ENCODE measurements at places on chromosomes 4 and X.

- no peak for DNase-seq
Measured at GRCh38 chr4:143215873-143216272, 31.2 kb downstream of the USP38 start.

GRCh38 chr4:182478475-182478874, 235.3 kb downstream of the TENM3 start:
- no peak for DNase-seq

DNA sequence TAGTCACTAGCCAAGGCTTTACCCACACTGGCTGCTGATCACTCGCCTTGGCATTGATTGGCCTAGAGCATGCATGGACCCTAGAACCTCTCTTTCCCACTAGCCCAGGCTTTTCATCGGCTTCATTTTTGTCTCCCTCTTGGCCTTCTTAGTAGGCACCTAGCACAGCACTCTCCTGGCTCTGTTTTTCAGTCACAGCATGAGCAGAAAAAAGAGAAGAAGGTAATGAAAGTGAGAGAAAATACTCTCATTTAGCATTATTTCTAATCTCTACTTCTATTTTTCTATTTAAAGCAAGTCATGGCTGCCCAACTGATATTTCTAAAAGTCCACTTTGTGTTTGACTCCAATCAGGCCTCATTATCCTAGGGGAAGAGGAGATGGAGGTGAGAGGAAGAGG, 267.2 kb downstream of the FBXO8 start:
- DNase-seq, result no peak

GRCh38 chrX:13283512-13283911, 36.3 kb downstream of the ATXN3L start:
- DNase-seq, result peak; percentile 19

- peak; percentile 4 for DNase-seq
Measured at GRCh38 chr4:140666889-140667614, 89.1 kb downstream of the TBC1D9 start.

GRCh38 chr4:148634476-148634875, 192.3 kb upstream of the NR3C2 start:
- no peak for DNase-seq

DNA sequence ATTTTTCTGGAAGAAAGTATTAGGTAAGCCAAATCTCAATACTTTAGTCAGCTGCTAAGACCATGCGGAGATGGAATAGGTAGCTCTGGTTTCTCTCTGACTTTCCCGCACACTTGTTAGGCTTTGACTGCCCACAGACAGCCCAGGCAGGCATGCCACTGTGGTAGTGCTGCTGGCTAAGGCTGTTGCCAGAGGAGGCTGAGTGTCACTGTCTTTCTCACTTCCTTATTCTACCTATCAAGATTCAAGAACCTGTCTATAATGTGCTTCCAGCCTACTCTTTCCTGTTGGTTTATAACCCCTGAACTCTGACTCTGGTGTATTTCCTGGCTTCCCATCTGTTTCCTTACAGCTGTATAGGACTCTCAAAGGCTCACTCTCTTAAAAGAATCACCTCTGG, 81.8 kb upstream of the TRPC5 start:
- no peak for DNase-seq

- DNase-seq, result no peak
Measured at GRCh38 chr4:2545321-2546013, 9.0 kb downstream of the FAM193A start.

DNA sequence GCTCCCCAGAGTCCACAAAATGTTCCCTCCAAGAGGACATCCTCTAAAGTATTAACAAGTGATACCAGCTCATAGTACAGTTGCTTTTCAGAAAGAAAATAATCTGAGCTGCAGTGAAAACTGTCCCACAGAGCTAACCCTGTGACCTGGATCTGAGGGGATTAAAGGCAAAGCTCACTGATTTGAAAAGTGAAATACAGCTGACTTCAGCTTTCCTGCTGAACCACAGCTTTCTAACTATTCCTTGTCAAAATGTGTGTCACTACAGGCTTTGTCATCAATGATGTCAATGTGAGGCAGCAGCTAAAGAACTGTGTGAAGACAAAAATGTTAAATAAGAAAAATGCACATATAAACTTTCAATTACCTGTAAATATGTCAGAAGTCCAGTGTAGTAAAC, 36.9 kb downstream of the DCHS2 start:
- no peak for DNase-seq

GRCh38 chr4:37365888-37366287, 121.3 kb downstream of the NWD2 start:
- no peak for DNase-seq

- no peak for DNase-seq
Measured at GRCh38 chr4:159210975-159211374, 108.1 kb downstream of the RAPGEF2 start.

DNA sequence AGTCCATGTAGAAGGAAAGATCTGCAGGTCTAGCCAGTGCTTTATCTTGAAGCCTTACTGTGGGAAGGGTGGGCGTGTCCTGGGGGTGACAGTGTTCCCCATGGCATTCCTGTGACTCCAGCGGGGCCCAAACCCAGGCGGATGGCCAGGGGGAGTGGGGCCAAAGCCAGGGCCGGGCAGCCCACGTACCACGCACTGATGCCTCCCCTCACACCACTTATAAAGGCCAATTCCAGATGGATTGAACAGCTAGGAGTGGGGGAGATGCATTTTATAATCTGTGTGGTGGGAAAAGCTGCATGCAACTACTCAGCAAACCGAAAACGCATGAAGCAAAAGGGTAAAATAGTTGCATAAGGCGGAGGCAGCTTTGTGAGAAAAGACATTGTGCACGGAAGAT, 36.4 kb downstream of the NELFA start:
- DNase-seq, result no peak

- DNase-seq, result no peak
Measured at GRCh38 chr4:1474126-1475090, 68.2 kb upstream of the NKX1-1 start.

GRCh38 chrX:39939678-39940077, 158.1 kb downstream of the BCOR start:
- no peak for DNase-seq

GRCh38 chr4:150139297-150139865, 61.1 kb downstream of the DCLK2 start:
- DNase-seq, result no peak

DNA sequence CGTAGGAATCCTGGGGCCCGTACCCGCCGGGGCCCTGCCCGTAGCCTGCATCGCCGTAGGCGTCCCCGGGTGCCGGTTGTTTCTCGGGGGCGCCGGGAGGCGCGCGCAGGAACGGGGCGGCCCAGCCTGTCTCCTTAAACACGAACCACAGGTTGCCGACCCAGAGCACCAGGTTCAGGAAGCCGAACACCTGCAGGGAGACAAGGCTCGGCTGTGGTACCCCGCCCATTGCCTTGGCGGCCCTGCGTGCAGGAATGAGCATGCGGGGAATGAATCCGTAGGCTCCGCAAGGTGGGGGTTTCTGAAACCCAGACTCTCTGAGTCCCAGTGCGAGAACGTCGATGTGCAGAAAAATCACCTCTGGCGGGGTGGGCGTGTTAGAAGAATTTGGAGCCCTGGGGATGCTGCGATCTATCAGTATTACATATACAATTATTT, 5.4 kb upstream of the PRICKLE3 start:
- DNase-seq, result no peak

GRCh38 chr4:77062856-77063255, 12.9 kb downstream of the CCNI start:
- no peak for DNase-seq

DNA sequence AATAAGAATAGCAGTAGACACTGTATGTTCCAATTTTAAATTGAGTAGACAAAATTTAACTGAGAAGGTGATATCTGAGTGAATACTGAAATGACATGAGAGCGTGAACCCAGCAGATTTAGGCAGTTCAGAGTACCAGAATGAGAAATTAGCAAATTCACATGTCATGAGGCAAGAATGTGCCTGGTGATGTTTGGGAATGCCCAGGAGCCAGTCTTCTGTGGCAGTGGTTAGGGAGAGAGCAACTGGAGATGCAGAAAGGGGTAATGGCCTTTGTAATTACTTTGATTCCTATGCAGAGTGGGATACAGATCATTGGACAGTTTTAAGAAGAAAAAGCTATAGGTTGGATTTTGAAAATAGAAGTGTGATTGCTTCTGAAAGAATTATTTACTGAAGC, 621.9 kb downstream of the TECRL start:
- no peak for DNase-seq

DNA sequence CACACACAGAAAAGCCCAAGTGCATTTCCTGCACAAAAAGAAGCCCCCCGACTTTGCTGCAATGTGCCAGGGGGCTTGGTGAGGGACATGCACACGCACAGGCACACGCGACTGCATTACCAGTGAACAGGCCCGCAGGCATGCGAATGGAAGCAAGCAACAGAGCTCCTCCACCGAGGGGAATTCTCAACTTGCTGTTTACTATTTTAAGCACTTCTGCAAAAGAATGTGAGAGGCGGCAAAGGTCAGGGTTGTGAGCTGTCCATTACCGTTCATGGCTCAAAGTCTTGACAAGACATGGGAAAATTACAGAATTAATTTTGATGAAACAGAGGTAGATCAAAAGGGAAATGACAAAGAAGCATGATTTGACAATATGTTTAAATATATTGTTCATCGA, 342.5 kb upstream of the NOCT start:
- DNase-seq, result peak; percentile 5

DNA sequence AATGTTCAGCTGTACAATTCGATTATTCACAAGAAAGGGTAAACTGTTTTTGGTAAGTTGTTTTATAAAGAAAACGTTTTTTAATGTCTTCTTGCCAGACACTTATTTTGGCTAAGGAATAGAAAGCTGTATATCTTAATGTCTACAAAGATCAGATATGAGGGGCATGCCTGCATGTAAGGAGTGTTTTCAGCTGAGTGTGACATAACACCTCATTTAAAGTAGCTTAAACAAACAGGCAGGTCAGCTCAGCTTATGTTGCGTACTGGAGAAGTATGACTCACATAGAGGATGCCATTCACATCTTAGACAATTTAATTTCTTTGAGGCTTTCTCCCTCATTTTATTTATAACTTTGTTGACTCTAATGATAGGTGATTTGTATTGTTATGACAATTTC, 30.4 kb downstream of the LAMTOR3 start:
- DNase-seq, result no peak

GRCh38 chrX:121851033-121851432, 803.6 kb downstream of the GLUD2 start:
- DNase-seq, result no peak

- DNase-seq, result no peak
Measured at GRCh38 chr4:179747218-179747910, 2305.1 kb upstream of the AGA start.

- DNase-seq, result no peak
Measured at GRCh38 chrX:104085477-104085876, 9.4 kb upstream of the TMSB15C start.

GRCh38 chr4:176238157-176238610, 30.8 kb downstream of the ASB5 start:
- no peak for DNase-seq

GRCh38 chr4:28686618-28687017, 1826.0 kb downstream of the STIM2 start:
- no peak for DNase-seq

DNA sequence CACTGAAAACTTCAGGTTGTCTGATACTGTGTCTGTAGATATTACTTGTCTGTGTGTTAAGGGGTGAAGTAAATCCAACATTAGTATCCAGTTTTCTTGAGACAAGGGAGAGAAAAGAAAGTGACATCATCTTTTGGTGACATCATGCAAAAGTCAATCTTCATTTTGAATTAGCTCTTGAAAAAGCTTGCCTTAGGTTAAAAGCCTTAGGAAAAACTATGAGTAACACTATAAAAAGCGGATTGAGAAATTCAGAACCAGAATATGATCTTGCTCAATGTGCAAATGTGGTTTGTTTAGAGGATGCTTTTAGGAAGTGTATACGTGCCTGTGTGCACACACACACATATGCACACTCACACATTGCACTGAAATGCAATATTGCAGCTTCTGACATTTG, 345.8 kb upstream of the CASK start:
- DNase-seq, result no peak

DNA sequence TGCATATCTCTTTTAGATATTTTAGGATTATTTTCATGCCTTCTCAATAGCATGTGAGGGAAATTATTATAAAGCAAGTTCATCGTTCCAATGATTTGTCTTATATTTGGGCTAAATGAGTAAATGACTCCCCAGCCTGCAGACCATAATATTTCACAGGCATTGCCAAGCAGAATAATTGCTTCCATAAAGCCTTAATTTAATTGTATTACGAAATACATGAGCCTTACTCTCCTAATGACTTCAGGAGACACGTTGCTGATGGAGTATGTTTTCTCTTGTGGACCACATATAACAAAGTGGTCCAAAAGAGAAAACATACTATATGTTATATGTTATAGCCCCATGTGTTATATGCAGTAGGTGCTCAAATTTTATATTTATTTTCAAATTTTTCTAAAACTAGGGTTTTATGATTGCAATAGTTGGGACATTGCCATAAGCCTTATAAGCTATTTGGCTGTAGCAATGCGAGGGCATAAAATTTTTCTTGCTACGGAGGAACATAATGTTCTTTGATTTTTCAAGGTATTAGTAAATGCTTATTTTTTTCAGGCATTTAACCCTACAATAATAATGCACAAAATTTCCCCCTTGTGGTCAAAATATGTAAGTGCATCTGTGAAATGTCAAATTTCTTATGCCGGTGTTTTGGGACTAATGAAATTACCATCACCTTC, 26.2 kb upstream of the TMPRSS11D start:
- no peak for DNase-seq

DNA sequence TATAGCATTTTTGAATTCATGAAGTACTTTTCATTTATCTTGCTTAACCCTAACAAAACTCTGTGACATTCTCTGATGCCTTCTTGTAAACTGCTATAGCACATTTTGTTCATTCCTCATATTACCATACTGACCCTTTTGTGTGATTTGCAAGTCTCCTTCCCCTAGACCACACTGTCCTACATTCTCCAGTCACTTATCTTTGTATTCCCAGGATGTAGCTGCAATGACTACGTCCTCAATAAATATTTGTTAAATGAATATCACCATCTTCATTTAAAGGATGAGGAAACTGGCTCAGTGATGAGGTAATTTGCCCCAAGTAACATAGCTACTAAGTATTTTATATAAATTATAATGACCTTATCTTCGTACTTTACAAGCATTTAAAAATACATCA, 11.9 kb downstream of the HUWE1 start:
- DNase-seq, result no peak

DNA sequence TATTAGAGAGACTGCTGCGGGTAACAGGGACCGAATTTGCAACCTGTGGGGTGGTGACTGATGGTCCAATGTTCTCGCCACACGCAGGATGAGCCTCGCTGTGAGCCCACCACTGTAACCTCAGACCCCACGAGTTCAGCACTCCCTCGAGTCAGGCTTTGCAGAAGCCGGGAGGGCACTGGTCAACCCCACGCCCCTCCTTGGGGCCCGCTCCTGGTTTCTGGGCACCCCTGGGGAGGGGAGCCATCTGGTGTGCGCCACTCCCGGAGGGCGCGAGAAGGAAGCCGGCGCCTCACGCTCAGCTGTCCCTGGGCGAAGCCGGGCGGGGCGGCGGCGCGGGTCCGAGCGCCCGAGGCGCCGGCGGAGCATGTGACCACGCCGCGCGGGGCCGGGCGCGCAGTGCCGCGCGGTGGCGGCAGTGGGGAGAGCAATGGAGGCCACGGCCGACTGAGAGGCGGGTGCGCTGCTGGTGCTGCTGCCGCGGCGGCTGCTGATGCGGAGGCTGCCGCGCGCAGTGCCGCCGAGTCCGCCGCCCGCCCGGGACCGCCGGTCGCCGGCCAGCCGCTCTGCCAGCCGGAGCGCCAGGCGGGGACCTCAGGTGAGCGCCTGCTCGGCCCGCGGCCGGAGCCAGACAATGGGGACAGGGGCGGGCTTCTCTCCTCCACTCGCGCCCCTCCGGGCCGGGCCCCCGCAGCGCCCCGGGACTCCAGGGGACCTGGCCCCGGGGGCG, 100.1 kb downstream of the CEP135 start:
- DNase-seq, result no peak

Data from GM12864 (cell line).